ENCODE measurements at places on chromosomes 2 and 18. TPM values are rescaled to one million over a fixed set of nuclear protein-coding genes. Genes with fewer than 3 reads are reported as not detected.

The CERKL gene
- not detected for total RNA-seq

The C2orf92 gene
- total RNA-seq, result 36.0 TPM

The C2orf74 gene
- 17.2 TPM for total RNA-seq

- H3K36me3 ChIP-seq, result peaks cover 10% of the 10 kb centered on the region
- H3K27ac ChIP-seq, result peak overlapping the region; percentile 43
- no peak for DNase-seq
- H3K4me3 ChIP-seq, result no peak overlapping the region
These were observed 67.6 kb upstream of the MCFD2 start for GRCh38 chr2:46983065-46983801.

GRCh38 chr18:52730972-52731619 lies 391.1 kb downstream of the DCC start:
- H3K27ac ChIP-seq, result no peak overlapping the region
- no peak for DNase-seq
- no peaks in the 10 kb centered on the region for H3K4me1 ChIP-seq
- H3K4me3 ChIP-seq, result no peak overlapping the region
- H3K36me3 ChIP-seq, result no peaks in the 10 kb centered on the region

GRCh38 chr2:237585590-237586221 lies 4.8 kb downstream of the RAB17 start:
- peaks cover 25% of the 10 kb centered on the region for H3K4me1 ChIP-seq
- no peaks in the 10 kb centered on the region for H3K36me3 ChIP-seq
- H3K4me3 ChIP-seq, result no peak overlapping the region
- DNase-seq, result no peak

DNA sequence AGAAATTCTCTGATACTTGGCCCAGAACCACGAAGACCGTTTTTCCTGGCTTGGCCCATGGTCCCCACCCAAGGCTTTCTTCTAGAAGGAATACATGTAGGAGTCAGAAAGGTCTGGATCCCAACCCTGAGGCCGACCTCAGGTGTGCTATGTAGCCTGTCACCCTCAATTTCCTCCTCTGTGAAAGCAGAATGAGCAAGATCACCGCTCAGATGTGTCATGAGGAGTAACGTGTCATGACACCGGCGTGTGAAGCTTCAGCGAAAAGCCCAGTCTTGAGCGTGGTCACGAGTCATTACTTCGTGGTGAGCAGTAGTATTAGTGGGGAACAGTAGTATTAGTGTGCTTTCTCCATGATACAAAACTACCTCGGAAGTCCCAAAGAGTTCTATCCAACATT lies 103.4 kb downstream of the ALPK2 start:
- no peaks in the 10 kb centered on the region for H3K36me3 ChIP-seq
- no peak for DNase-seq
- H3K4me1 ChIP-seq, result no peaks in the 10 kb centered on the region
- no peaks in the 10 kb centered on the region for H3K27me3 ChIP-seq
- no peak overlapping the region for H3K27ac ChIP-seq

- H3K36me3 ChIP-seq, result no peaks in the 10 kb centered on the region
- peak overlapping the region; percentile 45 for H3K27ac ChIP-seq
- H3K4me3 ChIP-seq, result no peak overlapping the region
- peaks cover 12% of the 10 kb centered on the region for H3K4me1 ChIP-seq
These were observed 45.2 kb upstream of the RAB6C start for GRCh38 chr2:129934044-129934822.

DNA sequence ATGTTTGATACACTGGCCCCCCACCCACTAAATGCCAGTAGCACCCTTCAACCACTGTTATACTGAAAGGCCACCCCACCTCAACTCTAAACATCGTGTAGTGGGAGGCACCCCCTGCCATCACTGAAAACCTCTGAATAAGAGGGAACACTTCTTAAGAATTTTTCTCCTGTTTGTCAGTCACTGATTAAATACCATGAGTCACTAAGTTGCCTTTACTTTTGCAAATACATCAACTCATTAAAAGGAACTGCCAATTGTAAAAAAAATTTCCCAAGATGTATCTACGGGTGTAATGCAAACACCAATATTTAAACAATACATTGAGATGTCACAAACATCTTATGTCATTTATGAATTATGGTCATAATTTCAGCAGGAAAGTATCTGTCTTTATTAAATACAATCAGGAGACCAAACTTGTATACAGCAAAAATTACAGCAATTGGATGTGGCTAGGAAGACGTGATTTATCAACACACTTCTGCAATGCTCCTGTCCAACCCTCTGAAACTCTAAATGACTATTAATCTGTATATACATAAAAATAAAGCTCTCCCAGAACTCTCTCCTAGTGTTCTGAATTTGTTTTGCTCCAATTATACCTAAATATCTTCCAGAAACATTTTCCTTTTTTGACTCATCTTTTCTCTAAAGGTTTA lies 144.1 kb upstream of the STK17B start:
- no peak for DNase-seq
- no peaks in the 10 kb centered on the region for H3K27me3 ChIP-seq
- H3K4me1 ChIP-seq, result no peaks in the 10 kb centered on the region
- H3K4me3 ChIP-seq, result no peak overlapping the region
- H3K36me3 ChIP-seq, result peaks cover 5% of the 10 kb centered on the region

- H3K4me3 ChIP-seq, result no peak overlapping the region
- no peak for DNase-seq
- H3K27me3 ChIP-seq, result no peaks in the 10 kb centered on the region
- H3K27ac ChIP-seq, result no peak overlapping the region
- H3K4me1 ChIP-seq, result peaks cover 7% of the 10 kb centered on the region
These were observed 9.1 kb downstream of the TNP1 start for GRCh38 chr2:216850665-216851322.

DNA sequence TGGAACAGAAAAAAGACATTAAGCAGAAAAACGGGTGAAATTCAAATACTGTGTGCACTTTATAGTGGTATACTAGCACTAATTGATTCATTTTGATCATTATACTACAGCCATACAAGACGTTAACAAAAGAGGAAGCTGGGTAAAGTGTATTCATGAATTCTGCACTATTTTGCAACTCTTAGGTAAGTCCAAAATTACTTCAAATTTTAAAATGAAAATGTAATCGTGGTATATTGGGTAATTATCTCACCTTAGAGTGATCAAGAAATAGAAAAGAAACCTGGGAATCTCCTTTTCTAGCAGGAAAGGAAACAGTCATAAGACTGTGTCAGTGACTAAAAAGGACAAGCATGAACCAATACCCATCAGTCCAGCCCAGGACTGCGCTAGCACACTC lies 5.4 kb downstream of the TGFBRAP1 start:
- DNase-seq, result no peak
- H3K27me3 ChIP-seq, result no peaks in the 10 kb centered on the region
- no peak overlapping the region for H3K27ac ChIP-seq
- H3K4me1 ChIP-seq, result peaks cover 14% of the 10 kb centered on the region

DNA sequence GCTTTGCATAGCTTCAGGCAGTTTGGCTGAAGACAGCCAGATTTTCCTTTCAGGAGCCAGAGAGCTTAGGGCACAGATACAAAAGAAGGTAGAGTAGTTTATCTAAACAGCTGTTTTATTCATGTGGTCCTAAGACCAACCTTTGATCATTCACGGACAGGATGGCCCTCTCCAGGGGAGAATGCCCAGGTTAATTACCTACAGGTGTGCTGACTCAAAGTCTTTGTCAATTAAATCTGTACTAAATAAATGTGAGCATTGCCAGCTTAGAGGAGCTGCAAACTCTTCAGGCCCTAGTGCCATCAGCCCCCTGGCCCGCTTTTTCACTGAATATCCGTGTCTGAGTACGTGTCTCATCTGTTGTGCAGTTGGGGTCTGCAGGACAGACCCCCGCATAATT lies 554.7 kb downstream of the NUP35 start:
- H3K27ac ChIP-seq, result no peak overlapping the region
- H3K27me3 ChIP-seq, result no peaks in the 10 kb centered on the region
- H3K36me3 ChIP-seq, result no peaks in the 10 kb centered on the region
- H3K4me1 ChIP-seq, result no peaks in the 10 kb centered on the region

DNA sequence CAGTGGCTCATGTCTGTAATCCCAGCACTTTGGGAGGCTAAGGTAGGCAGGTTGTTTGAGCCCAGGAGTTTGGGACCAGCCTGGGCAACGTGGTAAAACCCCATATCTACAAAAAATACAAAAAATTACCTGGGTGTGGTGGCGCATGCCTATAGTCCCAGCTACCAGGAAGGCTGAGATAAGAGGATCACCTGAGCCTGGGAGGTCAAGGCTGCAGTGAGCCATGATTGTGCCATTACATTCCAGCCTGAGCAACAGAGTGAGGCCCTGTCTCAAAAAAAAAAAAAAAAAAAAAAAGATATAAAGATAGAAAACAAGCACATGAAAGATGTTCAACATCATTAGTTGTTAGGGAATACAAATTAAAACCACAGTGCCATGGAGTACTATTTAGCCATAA lies 65.3 kb upstream of the UGP2 start:
- no peak for DNase-seq
- no peaks in the 10 kb centered on the region for H3K4me1 ChIP-seq
- H3K27ac ChIP-seq, result no peak overlapping the region
